ENCODE measurements at places on chromosomes 12 and 14. TPM values are rescaled to one million over a fixed set of nuclear protein-coding genes. Genes with fewer than 3 reads are reported as not detected.

The RPGRIP1 gene
- total RNA-seq = 0.35 TPM

GRCh38 chr12:57603324-57603723, 1.3 kb upstream of the DTX3 start:
- H3K36me3 ChIP-seq = peaks cover 39% of the 10 kb centered on the region
- peak overlapping the region; percentile 85 for H3K4me3 ChIP-seq
- no peak for DNase-seq

DNA sequence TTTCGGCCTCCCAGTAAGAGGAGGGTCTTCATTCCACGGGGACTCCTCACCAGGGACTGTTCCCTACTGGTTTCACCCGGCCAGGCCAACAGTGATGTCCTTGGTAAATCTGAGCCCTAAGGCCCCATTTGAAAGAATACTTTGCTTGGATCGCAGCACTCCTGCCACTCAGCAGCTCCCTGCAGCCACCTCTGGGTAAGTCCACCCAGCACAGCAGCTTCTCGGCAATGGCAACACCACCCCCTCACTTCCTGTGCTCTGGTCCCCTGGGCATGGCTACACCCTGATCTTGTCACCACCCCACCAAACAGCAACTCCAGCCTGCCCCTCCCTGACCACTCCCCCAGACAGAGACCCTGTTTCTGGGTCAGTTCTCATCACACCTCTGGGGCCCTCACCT, 100.3 kb downstream of the SETD3 start:
- H3K27ac ChIP-seq = no peak overlapping the region
- H3K36me3 ChIP-seq = no peaks in the 10 kb centered on the region
- DNase-seq = no peak
- H3K4me1 ChIP-seq = peaks cover 8% of the 10 kb centered on the region

DNA sequence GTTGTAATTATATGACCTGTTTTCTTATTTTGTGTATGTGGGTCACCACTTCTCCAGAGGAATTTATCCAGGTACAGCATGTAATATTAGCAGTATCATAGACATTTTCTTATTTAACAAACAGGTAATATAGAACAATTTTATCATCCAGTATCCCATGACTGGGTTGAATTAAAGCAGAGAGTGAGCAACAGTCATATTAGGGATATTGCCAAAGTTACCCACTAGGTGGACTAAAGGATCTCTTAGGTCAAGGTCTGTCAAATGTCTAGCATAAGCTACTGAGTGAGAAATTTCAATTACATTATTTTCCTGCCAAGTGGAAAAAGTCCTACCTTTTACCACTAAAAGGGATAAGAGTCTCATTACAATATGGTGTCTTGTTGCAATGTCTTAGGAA, 62.1 kb upstream of the TRIM9 start:
- no peak overlapping the region for H3K4me3 ChIP-seq
- peaks cover 14% of the 10 kb centered on the region for H3K4me1 ChIP-seq
- no peak for DNase-seq
- peaks cover 1% of the 10 kb centered on the region for H3K36me3 ChIP-seq
- H3K27me3 ChIP-seq = no peaks in the 10 kb centered on the region

GRCh38 chr14:49303946-49304516, 282.1 kb downstream of the RPS29 start:
- peak; percentile 67 for DNase-seq
- no peaks in the 10 kb centered on the region for H3K36me3 ChIP-seq
- H3K27ac ChIP-seq = no peak overlapping the region
- H3K27me3 ChIP-seq = peaks cover 9% of the 10 kb centered on the region
- peaks cover 10% of the 10 kb centered on the region for H3K4me1 ChIP-seq
- H3K4me3 ChIP-seq = no peak overlapping the region

The EID3 gene
- total RNA-seq = 4.5 TPM

GRCh38 chr14:104423701-104424405, 155.7 kb upstream of the C14orf180 start:
- H3K36me3 ChIP-seq = no peaks in the 10 kb centered on the region
- peaks cover 10% of the 10 kb centered on the region for H3K27me3 ChIP-seq
- no peak for DNase-seq

The METTL17 gene
- 78.7 TPM for total RNA-seq

The HRK gene
- total RNA-seq = 4.3 TPM

The ACOT6 gene
- total RNA-seq = not detected

- H3K4me3 ChIP-seq = no peak overlapping the region
- no peak overlapping the region for H3K27ac ChIP-seq
- no peak for DNase-seq
- H3K27me3 ChIP-seq = no peaks in the 10 kb centered on the region
- peaks cover 20% of the 10 kb centered on the region for H3K4me1 ChIP-seq
These were observed 4.6 kb downstream of the SALL2 start for GRCh38 chr14:21521501-21521900.

GRCh38 chr14:38391334-38391733, 135.4 kb upstream of the CLEC14A start:
- H3K4me1 ChIP-seq = no peaks in the 10 kb centered on the region
- H3K27ac ChIP-seq = no peak overlapping the region
- H3K27me3 ChIP-seq = peaks cover 2% of the 10 kb centered on the region

The ANO2 gene
- total RNA-seq = 7.6 TPM

The C3AR1 gene
- not detected for total RNA-seq

GRCh38 chr12:132324841-132325732, 4.3 kb downstream of the GALNT9 start:
- H3K4me1 ChIP-seq = peaks cover 4% of the 10 kb centered on the region
- H3K36me3 ChIP-seq = no peaks in the 10 kb centered on the region
- H3K27me3 ChIP-seq = peaks cover 70% of the 10 kb centered on the region
- no peak overlapping the region for H3K27ac ChIP-seq

GRCh38 chr12:122951406-122951805, 14.9 kb downstream of the ABCB9 start:
- no peak overlapping the region for H3K4me3 ChIP-seq
- H3K4me1 ChIP-seq = peaks cover 4% of the 10 kb centered on the region
- H3K27ac ChIP-seq = no peak overlapping the region
- no peaks in the 10 kb centered on the region for H3K36me3 ChIP-seq

GRCh38 chr14:63650256-63650952, 8.7 kb upstream of the WDR89 start:
- peaks cover 38% of the 10 kb centered on the region for H3K4me1 ChIP-seq
- H3K27me3 ChIP-seq = no peaks in the 10 kb centered on the region
- H3K36me3 ChIP-seq = peaks cover 6% of the 10 kb centered on the region
- H3K4me3 ChIP-seq = no peak overlapping the region

The FOXN4 gene
- total RNA-seq = not detected

- H3K36me3 ChIP-seq = no peaks in the 10 kb centered on the region
- no peak for DNase-seq
- no peak overlapping the region for H3K4me3 ChIP-seq
- peaks cover 14% of the 10 kb centered on the region for H3K4me1 ChIP-seq
- H3K27me3 ChIP-seq = peaks cover 20% of the 10 kb centered on the region
- H3K27ac ChIP-seq = no peak overlapping the region
These were observed 8.0 kb upstream of the AQP2 start for GRCh38 chr12:49942512-49942893.

Data from mesothelial cell of epicardium (in vitro differentiated cells).